Left ventricle myocardium superior (tissue), 1 donor: ENCODE measurements at places on chromosomes 5 and 9. TPM values are rescaled to one million over a fixed set of nuclear protein-coding genes. Genes with fewer than 3 reads are reported as not detected.

GRCh38 chr5:65951330-65951729 is 25.0 kb downstream of the ERBIN start:
- no peak for DNase-seq

GRCh38 chr5:96569770-96570169 is 92.4 kb upstream of the CAST start:
- DNase-seq: no peak

DNA sequence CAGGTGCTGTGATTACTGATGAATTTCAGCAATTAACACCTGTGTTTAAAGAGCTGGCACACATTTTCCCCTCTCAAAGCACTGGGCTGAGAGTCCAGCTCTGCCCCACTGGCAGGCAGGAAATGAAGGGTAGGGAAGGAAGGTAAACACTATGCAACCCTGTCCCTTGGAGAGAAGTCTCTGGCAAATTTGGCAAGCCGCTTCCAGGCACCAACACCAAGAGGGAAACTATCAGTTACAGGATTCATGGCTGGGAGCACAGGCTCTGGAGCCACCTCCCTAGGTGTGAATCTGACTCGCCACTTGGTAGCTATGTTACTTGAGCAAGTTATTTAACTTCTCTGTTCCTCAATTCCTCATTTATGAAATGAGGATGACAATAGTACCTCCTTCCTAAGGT is 3.3 kb downstream of the ANKS6 start:
- no peak for DNase-seq

DNA sequence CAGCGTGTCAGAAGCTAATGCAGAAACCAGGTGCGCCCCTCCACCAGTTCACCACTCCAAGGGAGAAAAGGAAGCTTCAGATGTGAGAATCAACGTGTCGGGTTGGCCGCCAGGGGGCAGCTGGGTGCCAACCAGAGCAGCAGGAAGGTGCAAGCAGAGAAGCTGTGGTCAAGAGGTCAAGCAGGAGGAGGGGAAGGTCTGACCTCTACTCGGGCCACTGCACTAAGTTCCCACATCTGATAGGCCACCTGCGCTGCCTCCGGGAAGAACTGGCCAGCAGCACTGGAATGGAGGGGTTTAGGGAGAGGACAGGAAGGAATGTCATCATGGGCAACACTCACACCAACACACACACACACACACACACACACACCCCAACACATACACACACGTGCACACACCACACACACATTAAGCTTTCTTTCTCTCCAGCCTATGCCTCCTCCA is 31.4 kb downstream of the ANXA6 start:
- peak; percentile 87 for DNase-seq

DNA sequence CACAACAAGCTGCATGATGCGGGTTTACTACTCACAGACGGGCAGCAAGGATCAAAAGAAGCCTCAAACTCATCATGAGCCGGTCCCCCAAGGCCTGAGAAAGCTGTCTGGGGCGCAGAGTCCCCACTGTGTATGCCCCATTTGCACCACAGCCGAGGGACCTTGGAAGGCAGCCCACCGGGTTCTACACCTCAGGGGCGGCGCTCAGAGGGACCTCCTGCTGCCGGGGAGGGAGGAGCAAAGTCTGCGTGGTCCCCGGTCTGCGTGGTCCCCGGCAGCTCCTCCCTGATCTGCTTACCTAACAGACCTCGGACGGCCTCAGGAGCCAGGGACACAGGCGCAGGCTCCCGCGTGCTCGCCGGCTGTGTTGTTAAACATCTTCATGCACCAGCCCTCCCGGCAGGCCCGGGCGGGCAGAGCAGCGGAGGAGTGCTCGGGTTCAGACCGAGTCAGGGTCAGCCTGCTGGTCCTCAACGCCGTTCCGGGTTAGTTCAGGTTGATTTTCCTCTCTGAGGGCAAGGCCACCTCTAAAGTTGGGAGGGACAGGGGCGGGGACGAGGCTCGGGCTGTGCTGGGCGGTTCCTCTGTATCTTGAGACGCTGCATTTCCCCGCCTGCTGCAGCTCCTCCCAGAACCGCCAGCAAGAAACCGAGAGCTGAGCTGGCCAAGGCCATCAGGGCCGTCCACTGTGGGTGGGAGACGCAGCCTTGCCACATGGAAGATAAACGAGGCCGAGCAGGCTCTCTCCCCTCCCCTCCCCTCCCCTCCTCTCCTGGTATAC is 74.6 kb downstream of the MRPL36 start:
- DNase-seq: no peak

DNA sequence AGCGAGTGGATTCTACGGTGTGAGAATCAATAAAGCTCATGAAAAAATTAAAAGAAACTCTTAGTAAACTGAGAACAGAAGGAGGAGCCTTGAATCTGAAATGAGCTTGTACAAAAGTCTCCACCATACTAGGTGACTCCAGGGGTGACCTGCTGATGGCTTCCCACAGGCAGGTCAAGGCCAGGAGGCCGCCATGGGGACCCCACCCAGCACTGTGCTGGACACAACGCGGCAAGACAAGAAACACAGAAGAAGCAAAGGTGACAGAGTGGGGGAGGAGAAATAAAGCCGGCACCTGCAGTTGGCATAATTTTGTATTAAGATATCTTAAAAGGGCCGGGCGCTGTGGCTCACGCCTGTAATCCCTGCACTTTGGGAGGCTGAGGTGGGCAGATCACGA is 12.1 kb upstream of the SLC6A19 start:
- DNase-seq: peak; percentile 13

- no peak for DNase-seq
Measured at GRCh38 chr5:62720031-62720441, 141.4 kb downstream of the LRRC70 start.

DNA sequence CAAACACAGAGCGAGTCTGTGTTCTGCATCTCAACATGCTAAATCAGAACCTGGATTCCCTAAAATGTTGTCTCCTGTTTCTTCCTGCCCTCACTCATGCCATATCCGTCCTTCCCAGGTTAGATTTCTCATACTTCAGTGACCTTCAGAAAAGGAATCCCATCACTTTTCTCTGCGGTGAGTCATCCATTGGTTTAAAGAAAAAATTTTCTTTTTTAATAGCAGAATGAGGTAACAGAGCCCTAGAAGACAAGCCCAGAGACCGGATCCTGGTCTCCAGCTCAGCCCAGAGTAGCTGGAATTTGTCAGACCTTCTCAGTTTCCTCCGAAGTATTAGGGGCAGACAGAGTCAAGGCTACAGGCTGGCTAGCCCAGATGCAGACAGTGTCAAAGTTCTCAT is 143.2 kb upstream of the DMRT1 start:
- no peak for DNase-seq

- no peak for DNase-seq
Measured at GRCh38 chr5:88698290-88698689, 184.7 kb downstream of the MEF2C start.

DNA sequence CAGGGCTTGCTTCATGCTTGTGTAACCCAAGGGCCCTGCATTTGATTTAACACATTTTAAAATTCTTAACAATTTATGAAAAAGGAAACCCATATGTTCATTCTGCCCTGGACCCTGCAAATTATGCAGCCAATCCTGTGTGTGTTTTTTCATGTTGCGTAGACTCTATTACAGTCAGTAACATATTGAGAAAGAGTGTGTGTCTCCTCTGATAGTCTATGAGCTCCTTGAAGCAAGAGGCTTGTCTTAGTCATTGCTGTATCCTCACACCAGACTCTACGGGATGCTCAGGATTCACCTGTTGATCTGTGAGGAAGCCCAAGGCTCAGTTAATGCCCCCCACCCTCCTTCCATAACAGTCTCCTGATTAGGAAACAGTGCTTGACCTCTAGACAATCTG is 177.3 kb upstream of the DMAC1 start:
- DNase-seq: no peak

DNA sequence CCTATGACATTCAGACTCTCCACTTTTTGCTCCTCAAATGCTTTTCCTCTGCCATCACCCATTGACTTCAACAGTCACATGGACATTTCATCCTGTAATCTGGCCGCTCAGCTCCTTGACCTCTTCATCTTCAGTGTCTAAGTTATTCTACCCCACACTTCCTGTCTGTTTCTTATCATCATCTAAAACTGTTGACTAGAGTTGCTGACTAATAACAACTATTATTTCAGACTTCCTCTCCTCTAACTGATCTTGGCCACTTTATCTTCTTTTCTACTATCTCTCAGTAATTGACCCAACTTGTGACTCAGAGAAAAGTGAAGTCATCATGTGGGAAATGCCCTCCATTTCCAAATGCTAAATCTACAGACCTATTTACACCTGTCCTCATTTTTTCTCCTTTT is 254.7 kb upstream of the TRPC7 start:
- no peak for DNase-seq

GRCh38 chr5:147417135-147417813 is 92.6 kb downstream of the DPYSL3 start:
- DNase-seq: peak; percentile 49

GRCh38 chr5:10673017-10673389 is 88.0 kb downstream of the DAP start:
- DNase-seq: no peak

The SLC6A7 gene
- not detected for total RNA-seq

The CDX1 gene
- not detected for total RNA-seq
